ENCODE measurements at places on chromosomes 5 and 9.

DNA sequence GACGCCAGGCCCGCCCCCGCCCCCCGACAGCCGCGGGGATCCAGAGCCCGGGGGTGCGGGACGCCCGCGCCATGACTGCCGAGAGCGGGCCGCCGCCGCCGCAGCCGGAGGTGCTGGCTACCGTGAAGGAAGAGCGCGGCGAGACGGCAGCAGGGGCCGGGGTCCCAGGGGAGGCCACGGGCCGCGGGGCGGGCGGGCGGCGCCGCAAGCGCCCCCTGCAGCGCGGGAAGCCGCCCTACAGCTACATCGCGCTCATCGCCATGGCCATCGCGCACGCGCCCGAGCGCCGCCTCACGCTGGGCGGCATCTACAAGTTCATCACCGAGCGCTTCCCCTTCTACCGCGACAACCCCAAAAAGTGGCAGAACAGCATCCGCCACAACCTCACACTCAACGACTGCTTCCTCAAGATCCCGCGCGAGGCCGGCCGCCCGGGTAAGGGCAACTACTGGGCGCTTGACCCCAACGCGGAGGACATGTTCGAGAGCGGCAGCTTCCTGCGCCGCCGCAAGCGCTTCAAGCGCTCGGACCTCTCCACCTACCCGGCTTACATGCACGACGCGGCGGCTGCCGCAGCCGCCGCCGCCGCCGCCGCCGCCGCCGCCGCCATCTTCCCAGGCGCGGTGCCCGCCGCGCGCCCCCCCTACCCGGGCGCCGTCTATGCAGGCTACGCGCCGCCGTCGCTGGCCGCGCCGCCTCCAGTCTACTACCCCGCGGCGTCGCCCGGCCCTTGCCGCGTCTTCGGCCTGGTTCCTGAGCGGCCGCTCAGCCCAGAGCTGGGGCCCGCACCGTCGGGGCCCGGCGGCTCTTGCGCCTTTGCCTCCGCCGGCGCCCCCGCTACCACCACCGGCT lies 1.0 kb downstream of the FOXE1 start:
- peak; percentile 43 for DNase-seq

GRCh38 chr5:116249648-116250047 lies 164.8 kb downstream of the COMMD10 start:
- no peak for DNase-seq

DNA sequence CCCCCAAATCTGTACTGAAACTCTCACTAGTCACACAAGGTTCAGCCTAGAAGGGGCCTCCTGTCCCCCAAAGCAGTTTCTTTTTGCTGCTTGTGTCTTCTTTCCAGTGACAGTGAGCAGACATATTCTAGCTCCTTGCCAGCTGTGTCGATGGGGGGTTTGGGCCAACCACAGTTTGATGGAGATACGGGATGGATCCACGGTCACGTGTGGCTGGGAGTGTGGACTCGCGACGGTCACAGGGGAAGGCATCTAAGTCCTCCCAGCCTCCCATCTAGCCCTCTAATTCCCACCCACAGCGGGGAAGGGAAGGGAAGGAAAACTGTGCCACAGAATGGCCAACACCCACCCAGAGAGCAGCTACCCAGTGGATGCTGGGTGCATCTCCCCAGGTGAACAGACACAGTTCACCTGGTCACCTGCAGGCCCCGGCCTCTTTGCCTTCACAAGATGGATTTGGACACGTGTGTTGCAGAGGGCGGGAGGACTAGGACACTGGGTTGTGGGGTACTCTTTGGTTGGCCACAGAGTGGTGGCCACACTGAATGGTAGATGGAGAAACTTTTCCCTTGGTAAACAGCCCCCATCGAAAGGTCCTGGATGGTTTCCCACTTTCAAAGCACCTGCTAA lies 54.4 kb downstream of the CRB2 start:
- DNase-seq, result no peak

DNA sequence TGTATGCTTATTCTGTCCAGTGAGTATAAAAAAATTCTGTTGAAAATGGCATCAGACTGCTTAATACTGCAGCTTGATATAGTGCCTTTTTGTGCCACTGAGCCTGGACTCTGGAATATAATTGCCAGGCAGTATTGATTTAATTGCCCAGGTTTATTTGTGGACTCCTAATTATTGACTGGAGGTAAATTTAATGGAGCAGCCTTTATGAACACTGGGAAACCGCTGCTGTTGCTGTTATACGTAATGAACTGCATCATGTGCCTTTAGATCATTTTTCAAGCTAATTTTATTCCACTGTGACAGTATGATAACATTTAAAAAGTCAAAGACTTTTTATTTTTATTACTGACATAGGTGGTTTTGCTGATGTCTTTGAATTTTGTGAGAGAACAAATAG lies 90.2 kb upstream of the SH3GL2 start:
- DNase-seq, result no peak

- DNase-seq, result no peak
Observed at GRCh38 chr5:14250084-14250695, 107.0 kb downstream of the TRIO start.

DNA sequence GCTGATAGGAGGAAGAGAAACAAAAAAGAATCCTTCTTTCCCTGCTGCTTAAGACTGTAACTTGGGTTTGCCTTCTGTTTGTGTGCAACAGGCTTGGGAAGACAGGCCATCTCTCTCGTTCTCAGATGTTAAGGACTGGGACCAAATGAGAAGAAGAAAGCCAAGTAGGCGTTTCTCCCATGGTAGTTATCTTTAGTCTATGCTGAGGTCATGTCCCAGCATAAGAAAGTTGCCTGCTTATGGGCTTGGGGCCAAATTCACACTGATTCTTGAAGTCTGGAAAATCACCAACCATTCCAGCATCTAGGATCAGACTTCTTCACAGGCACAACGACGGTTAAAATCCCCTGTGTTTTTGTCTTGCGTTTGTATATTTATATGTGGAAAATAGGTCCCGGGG lies 44.2 kb upstream of the PALM2AKAP2 start:
- no peak for DNase-seq

DNA sequence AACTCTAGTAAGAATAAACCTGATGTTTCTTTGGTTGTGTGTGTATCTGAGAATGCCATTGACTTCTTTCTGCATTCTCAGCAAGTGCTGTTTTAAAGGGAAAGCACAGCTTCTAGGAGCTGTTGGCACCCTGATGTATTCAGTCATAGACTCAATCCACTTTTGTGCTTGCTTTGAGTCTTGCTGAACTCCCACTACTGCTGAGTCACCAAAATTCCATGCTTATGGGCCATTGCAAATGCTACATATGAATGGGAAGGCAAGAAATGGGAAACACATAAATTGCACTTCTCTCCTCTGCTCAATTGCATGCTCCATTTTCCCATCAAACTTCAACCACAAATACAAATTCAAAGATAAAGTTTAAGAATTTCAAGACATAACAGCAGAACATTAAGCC lies 9.8 kb upstream of the FTMT start:
- DNase-seq, result no peak

GRCh38 chr5:39558541-39558940 lies 133.8 kb upstream of the DAB2 start:
- no peak for DNase-seq

DNA sequence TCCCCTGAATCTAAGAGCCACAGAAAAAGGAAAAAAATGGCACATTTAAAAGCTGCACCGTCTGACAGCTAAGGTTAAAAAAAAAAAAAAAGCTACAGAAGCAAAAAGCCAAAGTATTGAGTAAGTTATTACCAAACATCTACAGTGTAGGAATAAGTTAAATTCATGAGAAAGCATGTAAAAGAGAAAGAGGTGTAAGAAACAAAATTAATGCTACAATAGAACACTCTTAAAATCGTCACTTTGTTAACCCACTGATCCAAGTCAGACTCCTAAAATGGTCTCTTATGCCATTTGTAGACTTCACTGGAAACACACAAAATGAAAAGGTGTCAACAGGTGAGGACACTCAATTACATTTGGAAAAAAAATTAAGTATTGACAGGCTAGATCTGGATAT lies 120.2 kb downstream of the SSBP2 start:
- no peak for DNase-seq

- DNase-seq, result no peak
Observed at GRCh38 chr5:127922603-127923002, 161.0 kb upstream of the SLC12A2 start.

GRCh38 chr9:83620841-83621636 lies 1.9 kb upstream of the IDNK start:
- peak; percentile 12 for DNase-seq

DNA sequence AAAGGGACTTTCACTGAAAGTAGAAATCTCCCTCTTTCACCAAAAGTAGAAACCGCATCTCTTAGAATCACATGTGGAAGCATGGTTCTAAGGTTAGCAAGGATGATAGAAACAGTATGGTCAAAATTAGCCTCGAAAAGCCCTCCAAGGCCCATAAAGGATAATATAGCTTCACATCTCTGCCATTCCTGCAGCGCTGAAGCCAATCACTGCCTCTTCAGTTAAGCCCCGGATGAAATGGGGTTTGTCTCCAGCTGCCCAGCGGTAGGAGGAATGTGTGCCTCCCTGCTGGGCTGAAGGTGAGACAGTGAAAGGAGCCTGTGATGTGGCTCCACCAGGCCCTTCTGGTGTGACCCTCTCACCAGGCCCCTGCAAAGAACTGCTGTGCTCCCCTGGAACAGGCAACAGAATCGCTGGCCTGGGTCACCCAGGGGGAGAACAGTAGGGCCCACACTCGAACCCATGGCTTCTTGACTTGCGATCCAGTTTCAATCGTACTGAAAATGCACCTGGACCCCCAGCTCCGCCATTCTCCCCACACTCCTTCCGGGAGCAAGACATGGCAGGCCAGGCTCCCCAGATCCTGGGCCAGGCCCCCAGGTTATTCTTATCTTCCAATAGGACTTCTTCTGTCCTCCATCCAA lies 47.2 kb downstream of the CAMK2A start:
- DNase-seq, result no peak

GRCh38 chr5:139711906-139712224 lies 63.7 kb downstream of the CXXC5 start:
- no peak for DNase-seq

DNA sequence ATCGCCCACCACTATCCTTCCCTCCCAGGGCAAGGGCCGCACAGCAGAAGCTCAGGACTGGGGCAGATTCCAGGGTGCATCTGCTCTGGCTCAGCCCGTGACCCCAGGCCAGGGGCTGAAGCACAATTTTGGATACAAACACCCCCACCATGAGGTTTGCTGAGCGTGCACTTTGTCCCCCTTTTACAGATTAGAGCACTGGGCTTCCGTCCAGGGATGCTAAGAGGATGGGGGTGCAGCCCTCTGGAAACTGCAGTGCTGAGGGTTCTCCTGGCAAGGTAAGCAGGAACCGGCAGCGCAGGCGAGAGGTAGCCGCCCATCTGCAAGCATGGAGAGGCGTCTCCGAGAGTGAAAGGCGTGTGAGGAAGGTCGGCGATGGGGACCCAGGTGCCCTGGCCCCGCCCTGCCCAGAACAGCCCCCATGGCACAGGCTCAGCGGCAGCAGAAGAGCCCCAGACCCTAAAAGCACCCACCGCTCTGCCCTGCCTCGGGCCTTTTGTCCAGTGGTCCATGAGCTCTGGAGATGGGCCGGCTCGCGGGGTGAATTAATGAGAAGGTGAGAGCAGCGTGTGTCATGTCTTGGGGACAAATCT lies 54.5 kb upstream of the OLFM1 start:
- no peak for DNase-seq

- no peak for DNase-seq
Observed at GRCh38 chr5:6804766-6805501, 91.7 kb downstream of the TENT4A start.

DNA sequence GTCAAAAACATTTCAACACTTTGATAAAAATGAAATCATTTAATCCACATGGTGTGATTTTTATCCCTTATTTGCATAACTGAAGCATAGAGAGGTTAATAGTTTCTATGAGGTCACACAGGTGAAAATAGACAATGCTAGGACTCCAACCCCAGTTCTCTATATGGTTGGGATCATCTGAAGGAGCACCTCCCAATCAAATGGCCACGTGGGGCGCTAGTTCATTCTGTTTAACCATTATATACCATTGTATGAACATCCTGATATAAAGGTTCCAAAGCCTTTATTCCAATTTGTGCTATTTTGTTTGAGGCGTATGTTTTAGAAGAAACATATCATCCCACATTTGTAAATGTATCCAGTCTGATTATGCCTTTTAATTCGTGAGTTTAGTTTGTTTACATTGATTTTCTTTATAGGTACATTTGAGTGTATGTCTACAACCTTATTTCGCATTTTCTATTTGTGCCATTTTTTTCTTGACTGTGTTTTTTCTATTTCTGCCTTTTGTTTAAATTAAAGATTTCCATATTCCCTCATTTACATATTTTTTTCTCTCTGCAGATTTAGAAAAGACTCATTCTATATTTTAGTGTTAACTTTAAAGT lies 1092.0 kb downstream of the MAT2B start:
- DNase-seq, result no peak

- DNase-seq, result no peak
Observed at GRCh38 chr5:173567548-173567947, 48.9 kb downstream of the BOD1 start.

- DNase-seq, result no peak
Observed at GRCh38 chr9:37468620-37469019, 3.4 kb upstream of the ZBTB5 start.

- no peak for DNase-seq
Observed at GRCh38 chr5:145479271-145479670, 355.9 kb downstream of the PRELID2 start.

- no peak for DNase-seq
Observed at GRCh38 chr5:129271308-129271707, 176.8 kb downstream of the ISOC1 start.

DNA sequence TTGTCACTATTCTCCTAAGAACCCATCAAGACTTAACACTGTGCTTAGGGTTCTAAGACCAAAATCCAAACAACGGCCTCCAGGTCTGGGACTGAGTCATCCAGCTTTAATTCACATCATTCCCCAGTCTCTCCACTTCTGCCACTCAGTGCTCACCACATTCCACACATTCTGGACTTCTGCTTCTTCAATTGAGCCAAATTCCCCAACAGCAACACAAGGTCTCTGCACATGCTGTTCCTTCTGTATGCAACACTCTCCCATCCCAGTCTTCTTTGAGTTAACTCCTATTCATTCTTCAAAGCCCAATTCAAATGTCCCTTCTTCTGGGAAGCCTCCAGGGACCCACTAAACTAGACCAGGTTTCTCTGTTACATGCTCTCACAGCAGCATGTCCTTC lies 97.8 kb downstream of the GPR21 start:
- no peak for DNase-seq

DNA sequence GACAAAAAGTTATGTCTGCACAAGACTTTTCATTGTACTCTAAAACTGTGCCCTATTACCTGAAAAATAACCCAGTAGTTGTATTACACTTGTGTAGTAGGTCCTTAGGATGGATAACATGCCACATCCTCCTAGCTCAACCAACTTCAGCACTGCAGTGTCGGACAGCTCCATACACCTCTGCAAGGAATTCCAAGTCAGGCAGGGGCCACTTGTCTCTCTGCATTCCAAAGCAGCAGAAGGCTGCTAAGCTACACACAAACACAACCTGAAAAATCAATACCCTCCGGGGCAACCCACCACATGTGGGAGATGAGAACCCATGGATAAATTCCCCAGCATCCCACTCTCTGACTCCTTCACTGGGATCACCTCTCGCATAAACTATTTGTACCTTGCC lies 50.2 kb downstream of the MED10 start:
- no peak for DNase-seq

GRCh38 chr5:173313351-173313801 lies 14.8 kb downstream of the STC2 start:
- DNase-seq, result no peak
